ENCODE measurements at places on chromosomes 7 and 10.
A peak's percentile ranks its signal among the peaks of the same experiment; 100 is the strongest.

- DNase-seq, result no peak
- H3K36me3 ChIP-seq, result no peaks in the 10 kb centered on the region
- no peak overlapping the region for H3K27ac ChIP-seq
- H3K27me3 ChIP-seq, result no peaks in the 10 kb centered on the region
Observed at GRCh38 chr10:121525251-121526134, 72.8 kb downstream of the FGFR2 start.

GRCh38 chr10:111716032-111716431 lies 467.5 kb downstream of the GPAM start:
- H3K27ac ChIP-seq, result no peak overlapping the region
- H3K4me1 ChIP-seq, result no peaks in the 10 kb centered on the region
- no peaks in the 10 kb centered on the region for H3K36me3 ChIP-seq
- H3K27me3 ChIP-seq, result no peaks in the 10 kb centered on the region
- no peak for DNase-seq

DNA sequence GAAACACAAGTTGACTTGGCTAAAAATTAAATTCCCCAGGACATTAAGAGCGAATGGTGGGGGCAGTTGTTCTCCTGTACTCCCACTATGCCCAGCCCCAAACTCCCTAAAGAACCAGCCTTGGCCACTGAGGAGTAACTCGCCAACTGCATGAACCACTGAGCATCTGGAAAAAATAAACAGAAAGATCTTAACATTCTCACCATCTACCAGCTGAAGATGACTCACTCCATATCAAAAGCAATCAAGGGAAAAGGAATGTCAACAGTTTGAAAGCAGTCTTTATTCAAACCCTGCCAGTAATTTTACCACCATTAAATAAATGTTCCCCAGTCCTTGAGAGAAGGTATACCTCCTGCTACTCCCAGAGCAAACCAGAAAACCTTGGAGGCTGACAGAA lies 45.4 kb downstream of the CTTNBP2 start:
- DNase-seq, result no peak
- H3K27me3 ChIP-seq, result no peaks in the 10 kb centered on the region
- no peak overlapping the region for H3K4me3 ChIP-seq
- no peaks in the 10 kb centered on the region for H3K4me1 ChIP-seq
- no peak overlapping the region for H3K27ac ChIP-seq
- no peaks in the 10 kb centered on the region for H3K36me3 ChIP-seq

DNA sequence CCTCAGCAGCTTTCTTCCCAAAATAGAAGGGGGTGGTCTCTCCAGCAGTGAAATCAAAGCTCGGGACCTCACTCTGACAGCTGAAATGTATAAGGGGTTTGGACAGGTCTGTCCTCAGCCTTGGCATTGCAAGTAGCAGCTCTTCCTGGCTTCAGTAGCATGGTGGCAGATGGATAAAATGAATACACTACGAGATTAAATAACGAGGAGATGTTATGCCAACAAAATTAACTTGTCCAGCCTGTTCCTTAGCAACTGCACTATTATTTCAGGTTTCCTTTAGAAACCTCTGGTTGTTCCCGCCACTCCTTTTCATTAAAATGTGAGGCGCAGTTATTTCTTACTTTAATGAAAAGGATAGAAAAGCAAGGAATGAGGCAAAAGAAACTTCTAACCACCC lies 24.9 kb downstream of the PRLHR start:
- H3K36me3 ChIP-seq, result no peaks in the 10 kb centered on the region
- peaks cover 3% of the 10 kb centered on the region for H3K4me1 ChIP-seq
- no peak overlapping the region for H3K27ac ChIP-seq
- no peak overlapping the region for H3K4me3 ChIP-seq
- DNase-seq, result no peak

DNA sequence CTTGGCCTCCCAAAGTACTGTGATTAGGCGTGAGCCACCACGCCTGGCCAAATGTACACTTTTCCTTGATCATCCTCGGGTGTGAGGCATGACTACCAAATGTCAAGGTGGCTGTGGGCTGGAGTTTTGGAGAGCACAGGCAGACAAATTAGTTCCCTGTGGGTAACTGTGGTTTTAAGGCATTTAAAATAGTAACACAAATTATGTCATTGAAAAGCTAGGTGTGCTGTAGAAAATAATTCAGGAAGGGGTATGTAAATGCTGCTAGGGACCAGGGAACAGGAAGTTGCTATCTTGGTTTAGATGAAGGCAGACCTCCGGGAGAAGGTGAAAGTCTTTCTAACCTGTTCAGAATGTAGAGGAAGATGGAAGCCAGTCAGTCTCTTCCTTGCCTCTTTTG lies 9.9 kb downstream of the GLRX3 start:
- no peaks in the 10 kb centered on the region for H3K27me3 ChIP-seq
- no peak overlapping the region for H3K27ac ChIP-seq
- H3K36me3 ChIP-seq, result peaks cover 39% of the 10 kb centered on the region
- no peak for DNase-seq
- no peak overlapping the region for H3K4me3 ChIP-seq

- peaks cover 16% of the 10 kb centered on the region for H3K27me3 ChIP-seq
- H3K4me1 ChIP-seq, result no peaks in the 10 kb centered on the region
- no peak for DNase-seq
- H3K4me3 ChIP-seq, result no peak overlapping the region
- no peaks in the 10 kb centered on the region for H3K36me3 ChIP-seq
Observed at GRCh38 chr10:13236638-13237037, 2.5 kb upstream of the UCMA start.

- H3K27me3 ChIP-seq, result no peaks in the 10 kb centered on the region
- no peaks in the 10 kb centered on the region for H3K36me3 ChIP-seq
Observed at GRCh38 chr7:77239471-77239870, 39.9 kb upstream of the FGL2 start.

- no peak for DNase-seq
- H3K4me1 ChIP-seq, result peaks cover 51% of the 10 kb centered on the region
- H3K27me3 ChIP-seq, result no peaks in the 10 kb centered on the region
- no peaks in the 10 kb centered on the region for H3K36me3 ChIP-seq
Observed at GRCh38 chr7:127780489-127780888, 128.5 kb downstream of the SND1 start.

GRCh38 chr7:136514776-136515175 lies 353.7 kb upstream of the CHRM2 start:
- H3K4me3 ChIP-seq, result no peak overlapping the region
- H3K36me3 ChIP-seq, result no peaks in the 10 kb centered on the region
- no peaks in the 10 kb centered on the region for H3K27me3 ChIP-seq
- no peaks in the 10 kb centered on the region for H3K4me1 ChIP-seq
- H3K27ac ChIP-seq, result no peak overlapping the region

- no peak overlapping the region for H3K27ac ChIP-seq
- peaks cover 19% of the 10 kb centered on the region for H3K4me1 ChIP-seq
- H3K36me3 ChIP-seq, result no peaks in the 10 kb centered on the region
- no peaks in the 10 kb centered on the region for H3K27me3 ChIP-seq
Observed at GRCh38 chr10:109995595-109995994, 12.2 kb upstream of the ADD3 start.

DNA sequence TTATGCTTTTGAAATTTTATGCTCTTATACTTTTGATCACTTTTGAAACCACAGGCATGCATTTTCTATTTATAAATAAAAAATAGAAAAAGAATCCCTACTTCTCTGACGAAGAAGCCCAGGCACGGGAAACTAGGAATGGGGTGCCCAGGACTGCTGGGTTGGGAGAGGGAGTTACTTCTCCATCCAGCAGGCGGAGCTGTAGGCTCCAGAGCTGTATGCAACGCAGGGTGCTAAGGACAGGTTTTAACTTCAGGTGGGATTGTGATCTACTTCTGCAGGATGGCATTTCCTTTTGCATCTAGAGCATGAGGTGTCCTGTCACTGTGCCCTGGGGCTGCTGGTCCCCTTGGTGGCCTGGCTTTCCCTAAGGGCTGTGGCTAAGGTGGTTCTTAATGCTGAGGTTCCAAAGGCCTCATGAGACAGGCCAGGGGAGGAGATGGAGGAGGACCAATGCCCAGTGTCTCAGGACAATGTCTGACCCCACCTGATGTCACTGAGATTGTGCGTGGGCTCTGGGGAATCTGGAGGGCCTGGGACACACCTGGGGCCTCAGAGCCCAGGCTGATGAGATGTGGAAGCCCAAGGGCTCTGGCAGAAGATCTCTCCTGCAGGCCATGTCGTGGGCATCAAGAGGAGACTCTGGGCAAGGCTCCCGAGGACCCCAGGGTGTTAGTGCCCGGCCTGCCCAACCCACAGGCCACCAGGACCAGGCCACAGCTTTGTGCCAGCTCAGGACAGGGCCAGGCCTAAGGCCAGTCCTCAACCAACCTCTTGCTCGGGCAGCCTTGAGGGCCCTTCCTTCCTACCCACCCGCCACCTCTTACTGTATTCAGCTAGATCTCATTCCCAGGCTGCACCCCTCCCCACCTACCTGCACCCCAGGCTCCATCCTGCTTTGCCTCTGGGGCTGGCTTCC lies 507 bp downstream of the CCDC201 start:
- no peaks in the 10 kb centered on the region for H3K36me3 ChIP-seq
- no peak overlapping the region for H3K4me3 ChIP-seq
- peaks cover 22% of the 10 kb centered on the region for H3K4me1 ChIP-seq
- no peaks in the 10 kb centered on the region for H3K27me3 ChIP-seq
- no peak for DNase-seq
- no peak overlapping the region for H3K27ac ChIP-seq

GRCh38 chr10:93568105-93568390 lies 1.6 kb downstream of the FFAR4 start:
- H3K4me3 ChIP-seq, result no peak overlapping the region

- H3K36me3 ChIP-seq, result peaks cover 7% of the 10 kb centered on the region
- DNase-seq, result no peak
- H3K27me3 ChIP-seq, result no peaks in the 10 kb centered on the region
Observed at GRCh38 chr7:77783545-77783944, 14.7 kb downstream of the TMEM60 start.

DNA sequence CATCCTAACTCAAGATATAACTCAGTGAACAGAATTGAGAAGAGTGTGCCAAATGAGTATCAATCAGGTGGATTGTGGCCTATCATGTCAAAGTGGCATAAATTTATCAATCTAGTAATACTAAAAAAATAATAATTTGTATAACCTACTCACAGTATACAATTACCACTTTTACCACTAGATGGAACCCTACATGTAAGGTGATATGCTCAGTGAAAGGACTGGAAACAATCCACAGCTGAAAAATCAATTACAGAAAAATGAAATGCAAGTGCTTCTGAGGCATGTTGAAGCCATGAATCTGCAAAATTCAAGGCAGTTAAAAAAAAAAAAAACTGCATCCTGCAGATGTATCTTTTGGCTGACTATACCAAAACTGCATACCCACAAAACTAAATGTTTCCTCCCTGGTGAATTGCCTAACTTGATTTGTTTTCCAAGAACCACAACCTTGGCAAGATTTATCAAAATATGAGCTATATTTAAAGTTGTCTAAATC lies 13.9 kb downstream of the ARHGAP19 start:
- DNase-seq, result no peak
- no peak overlapping the region for H3K4me3 ChIP-seq
- H3K4me1 ChIP-seq, result peaks cover 24% of the 10 kb centered on the region
- no peaks in the 10 kb centered on the region for H3K27me3 ChIP-seq
- H3K27ac ChIP-seq, result peak overlapping the region; percentile 54
- H3K36me3 ChIP-seq, result no peaks in the 10 kb centered on the region

- peaks cover 73% of the 10 kb centered on the region for H3K36me3 ChIP-seq
- H3K4me1 ChIP-seq, result no peaks in the 10 kb centered on the region
- H3K27me3 ChIP-seq, result no peaks in the 10 kb centered on the region
Observed at GRCh38 chr7:247181-247580, 42.8 kb upstream of the FOXL3 start.

DNA sequence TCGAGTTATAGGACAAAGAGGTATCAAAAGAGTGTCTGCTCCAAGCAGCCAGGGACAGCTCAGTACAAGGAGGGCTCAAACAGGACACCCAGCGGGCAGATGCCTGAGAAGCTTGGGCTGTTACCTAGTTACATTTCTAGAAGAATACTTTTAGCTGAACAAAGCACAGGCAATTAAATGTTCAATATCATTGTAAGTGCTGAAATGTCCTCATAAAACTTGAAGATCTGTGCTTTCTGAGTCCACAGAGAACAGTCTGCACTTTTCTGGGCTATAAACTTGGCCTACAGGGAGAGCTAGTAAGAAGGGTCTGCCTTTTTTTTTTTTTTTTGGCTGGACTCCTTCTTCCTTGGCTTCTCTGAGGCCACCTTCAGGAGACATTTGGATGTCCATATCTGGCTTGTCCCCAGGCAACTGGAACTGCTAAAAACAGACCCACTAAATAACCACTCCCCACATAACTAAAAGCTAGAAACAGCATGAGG lies 123.2 kb downstream of the SLC16A9 start:
- no peak overlapping the region for H3K27ac ChIP-seq
- no peaks in the 10 kb centered on the region for H3K27me3 ChIP-seq
- H3K36me3 ChIP-seq, result no peaks in the 10 kb centered on the region
- no peak for DNase-seq
- H3K4me1 ChIP-seq, result no peaks in the 10 kb centered on the region

DNA sequence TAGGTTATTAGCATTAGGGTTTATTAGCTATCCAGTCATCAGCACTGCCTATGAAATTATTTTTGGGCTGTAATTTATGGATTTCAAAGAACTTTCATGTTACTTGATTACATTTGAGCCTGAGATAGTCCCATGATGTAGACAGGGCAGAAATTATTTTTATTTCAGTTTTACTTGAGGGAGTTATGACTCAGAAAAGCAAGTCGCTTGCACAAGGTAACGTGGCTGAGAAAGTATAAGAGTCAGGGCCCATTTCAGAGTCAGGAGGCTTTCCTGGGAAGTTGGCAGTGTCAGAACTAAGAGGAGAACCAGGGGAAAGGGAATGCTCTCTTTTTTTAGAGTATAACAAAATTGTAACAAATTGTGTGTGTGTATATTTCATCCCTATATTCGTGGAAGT lies 16.5 kb downstream of the GATA3 start:
- H3K4me1 ChIP-seq, result no peaks in the 10 kb centered on the region
- H3K4me3 ChIP-seq, result no peak overlapping the region
- no peaks in the 10 kb centered on the region for H3K36me3 ChIP-seq
- DNase-seq, result no peak

- peak; percentile 93 for DNase-seq
- no peak overlapping the region for H3K4me3 ChIP-seq
- H3K27me3 ChIP-seq, result no peaks in the 10 kb centered on the region
- peaks cover 4% of the 10 kb centered on the region for H3K4me1 ChIP-seq
Observed at GRCh38 chr10:29496341-29497162, 138.2 kb downstream of the SVIL start.

GRCh38 chr10:73810735-73811465 lies 498 bp downstream of the NDST2 start:
- peak overlapping the region; percentile 83 for H3K4me3 ChIP-seq
- peaks cover 9% of the 10 kb centered on the region for H3K4me1 ChIP-seq
- peak; percentile 89 for DNase-seq
- peaks cover 45% of the 10 kb centered on the region for H3K36me3 ChIP-seq
- H3K27ac ChIP-seq, result peak overlapping the region; percentile 78

DNA sequence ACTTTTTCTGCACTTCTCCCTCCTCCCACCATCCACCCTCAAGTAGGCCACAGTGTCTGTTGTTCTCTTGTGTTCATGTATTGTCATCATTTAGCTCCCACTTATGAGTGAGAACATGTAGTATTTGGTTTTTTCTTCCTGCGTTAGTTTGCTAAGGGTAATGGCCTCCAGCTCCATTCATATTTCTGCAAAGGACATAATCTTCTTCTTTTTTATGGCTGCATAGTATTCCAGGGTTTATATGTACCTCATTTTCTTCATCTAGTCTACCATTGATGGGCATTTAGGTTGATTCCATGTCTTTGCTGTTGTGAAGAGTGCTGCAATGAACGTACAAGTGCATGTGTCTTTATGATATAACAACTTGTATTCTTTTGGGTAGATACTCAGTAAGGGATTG lies 230.4 kb downstream of the ARL4A start:
- no peak overlapping the region for H3K27ac ChIP-seq
- no peak overlapping the region for H3K4me3 ChIP-seq

Data from osteoblast (primary cell).